ENCODE measurements at places on chromosomes 7 and 10.

DNA sequence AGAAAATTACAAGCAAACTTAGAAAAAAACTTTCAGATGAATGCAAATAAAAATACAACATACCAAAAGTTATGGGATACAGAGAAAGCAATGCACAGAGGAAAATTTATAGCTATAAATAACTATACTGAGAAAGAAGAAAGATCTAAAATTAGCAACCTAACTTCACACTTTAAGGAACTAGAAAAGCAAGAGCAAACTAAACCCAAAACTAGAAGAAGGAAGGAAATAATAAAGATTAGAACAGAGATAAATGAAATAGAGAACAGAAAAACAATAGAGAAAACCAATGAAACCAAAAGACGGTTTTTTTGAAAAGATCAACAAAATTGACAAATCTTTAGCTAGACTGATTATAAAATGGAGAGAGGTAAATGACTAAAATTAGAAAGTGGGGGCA lies 9.6 kb upstream of the STRA8 start:
- DNase-seq, result no peak

- DNase-seq, result no peak
Observed at GRCh38 chr7:96723622-96724021, 14.0 kb upstream of the SEM1 start.

- DNase-seq, result no peak
Observed at GRCh38 chr7:105825371-105825770, 51.0 kb downstream of the ATXN7L1 start.

- DNase-seq, result no peak
Observed at GRCh38 chr7:43791665-43792064, 33.2 kb downstream of the BLVRA start.

- peak; percentile 70 for DNase-seq
Observed at GRCh38 chr10:3523309-3524050, 261.5 kb downstream of the KLF6 start.

Data from osteoblast (primary cell).